ENCODE measurements at places on chromosomes 6 and 20.

DNA sequence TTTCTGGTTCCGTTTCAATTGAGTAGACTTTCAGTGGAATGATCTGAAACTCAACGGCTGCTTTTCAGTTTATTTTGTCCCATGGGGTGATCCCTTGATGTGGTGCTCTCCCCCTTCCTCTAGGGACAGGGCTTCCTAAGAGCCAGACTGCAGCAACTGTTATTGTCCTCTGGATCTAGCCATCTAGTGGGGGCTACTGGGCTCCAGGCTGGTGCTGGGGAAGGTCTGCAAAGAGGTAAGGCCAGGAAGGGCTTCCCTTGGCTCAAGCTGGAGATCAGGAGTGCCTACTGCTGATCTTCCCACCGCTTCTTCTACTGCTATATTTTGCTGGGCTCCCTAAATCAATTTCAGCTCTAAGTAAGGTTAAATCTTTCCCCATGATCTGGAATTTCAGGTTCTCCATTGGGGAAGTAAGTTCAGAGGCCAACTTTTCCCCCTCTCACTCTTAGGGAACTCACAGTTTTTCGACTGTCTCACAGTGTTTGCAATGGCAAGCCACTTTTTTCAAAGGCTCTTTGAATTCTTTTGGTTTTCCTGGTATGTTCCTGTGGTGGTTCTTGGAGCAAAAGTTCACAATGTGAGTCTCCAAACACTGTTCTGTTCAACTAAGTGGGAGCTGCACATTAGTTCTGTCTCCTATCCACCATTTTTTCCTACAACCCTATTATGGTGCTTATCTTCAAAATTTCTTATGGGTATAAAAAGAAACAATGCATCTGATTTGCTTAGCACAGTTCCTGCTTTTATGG lies 286.2 kb upstream of the EXOC2 start:
- no peak for DNase-seq

DNA sequence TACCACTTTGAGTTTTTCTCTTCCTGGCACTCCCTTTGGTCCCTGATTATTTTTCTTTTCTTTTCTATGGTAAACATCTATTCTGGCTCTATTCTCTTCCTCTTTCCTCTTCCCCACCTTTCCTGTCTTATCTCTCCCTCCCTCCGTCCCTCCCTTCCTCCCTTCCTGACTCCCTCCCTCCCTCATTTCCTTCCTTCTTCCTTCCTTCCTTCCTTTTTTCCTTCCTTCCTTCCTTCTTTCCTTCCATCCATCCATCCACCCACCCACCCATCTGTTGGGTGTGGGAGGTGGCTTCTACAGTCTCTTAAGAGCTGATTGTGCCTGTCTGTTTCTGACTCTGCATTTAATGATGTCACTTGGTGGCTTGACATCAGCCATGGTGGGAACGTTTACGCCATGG lies 43.5 kb upstream of the GTSF1L start:
- no peak for DNase-seq

- DNase-seq = no peak
Measured at GRCh38 chr6:91482498-91482897, 895.6 kb upstream of the MAP3K7 start.

DNA sequence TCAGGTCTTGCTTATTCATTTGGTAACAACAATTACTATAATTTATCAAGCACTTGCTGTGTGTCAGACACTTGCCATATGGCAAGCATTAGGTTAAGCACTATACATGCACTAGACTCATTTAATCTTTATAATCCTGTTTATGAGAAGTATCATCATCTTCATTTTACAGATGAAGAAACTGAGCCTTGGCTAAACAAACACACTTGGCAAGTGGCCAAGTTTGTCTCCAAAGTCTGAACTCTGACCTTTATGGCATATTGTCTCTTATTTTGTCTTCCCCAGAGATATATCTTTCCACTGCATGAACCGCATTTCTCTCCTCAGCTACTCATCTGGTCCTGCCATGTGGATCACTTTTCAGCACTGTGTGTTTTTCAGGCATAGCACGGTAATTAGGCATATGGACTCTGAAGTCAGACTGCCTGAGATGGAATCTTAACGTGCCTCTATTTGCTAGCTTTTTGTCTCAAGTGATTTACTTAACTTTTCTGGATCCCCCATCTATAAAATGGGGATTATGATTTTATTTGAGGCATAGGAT lies 4.7 kb downstream of the ADGRF5 start:
- no peak for DNase-seq

DNA sequence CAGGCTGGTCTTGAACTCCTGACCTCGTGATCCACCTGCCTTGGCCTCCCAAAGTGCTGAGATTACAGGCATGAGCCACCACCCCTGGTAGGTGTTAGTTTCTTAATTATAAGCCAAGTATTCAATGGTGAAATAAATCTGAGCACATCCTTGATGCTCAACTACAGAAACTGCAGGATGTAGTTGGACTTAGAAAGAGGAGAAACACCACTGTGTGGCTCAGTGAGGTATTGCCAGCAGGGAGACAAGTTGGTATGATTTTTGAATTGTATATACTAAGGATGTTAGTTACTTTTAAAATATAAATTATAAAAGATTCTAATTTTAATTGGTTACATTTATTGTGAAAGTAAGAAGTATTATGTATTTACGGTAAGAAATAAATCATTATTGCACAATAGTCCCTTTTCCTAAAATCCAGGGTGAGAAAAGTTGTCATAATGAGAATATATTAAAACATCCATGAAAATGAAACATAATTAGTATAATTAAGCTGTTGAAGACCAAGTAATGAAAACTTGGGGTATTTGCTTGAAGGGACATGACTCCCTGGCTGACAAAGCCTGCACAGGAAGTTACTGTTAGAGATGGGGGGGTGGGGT lies 17.6 kb downstream of the SLC18B1 start:
- peak; percentile 6 for DNase-seq

GRCh38 chr6:21780141-21780540 lies 186.6 kb downstream of the SOX4 start:
- DNase-seq = no peak

DNA sequence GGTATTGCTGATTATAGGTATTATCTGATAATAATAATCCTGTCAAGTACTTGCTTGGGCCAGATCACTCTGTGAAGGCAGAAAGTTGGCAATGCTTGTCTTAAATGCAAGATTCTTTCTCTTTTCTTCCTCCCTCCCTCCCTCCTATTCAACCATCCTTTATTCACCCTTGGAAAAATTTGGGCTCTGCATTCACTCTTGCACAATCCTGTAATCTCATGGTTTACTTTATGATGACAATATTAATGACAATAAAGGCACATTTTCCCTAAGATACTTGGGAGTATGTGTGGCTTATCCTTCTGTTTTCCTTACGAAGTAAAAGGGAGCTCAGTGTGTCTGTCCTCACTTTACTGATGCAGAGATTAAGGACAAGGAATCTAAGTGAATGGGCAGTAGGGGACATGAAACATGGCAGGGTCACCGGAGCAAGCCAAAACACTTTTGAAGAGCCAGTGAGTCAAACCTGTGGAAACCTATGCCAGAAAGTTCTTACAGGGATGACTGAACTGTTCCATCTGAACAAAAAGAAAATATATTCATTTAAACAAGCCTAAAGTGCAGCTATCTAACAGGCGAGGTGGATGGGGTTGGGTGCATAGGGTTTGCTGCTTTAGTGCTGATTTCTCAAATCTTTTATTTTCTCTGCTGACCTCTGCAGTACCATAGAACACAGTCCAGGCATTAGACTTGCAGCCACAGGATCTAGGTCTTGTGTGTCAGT lies 14.6 kb upstream of the RIPOR2 start:
- no peak for DNase-seq
